Body of pancreas (tissue), 4 donors: ENCODE measurements at places on chromosomes 3 and 15. TPM values are rescaled to one million over a fixed set of nuclear protein-coding genes. Genes with fewer than 3 reads are reported as not detected.

SV2B gene
- total RNA-seq = 0.78 TPM

- no peak for DNase-seq
- H3K27ac ChIP-seq = no peak overlapping the region
- no peaks in the 10 kb centered on the region for H3K27me3 ChIP-seq
- no peaks in the 10 kb centered on the region for H3K4me1 ChIP-seq
These were observed 227.9 kb upstream of the NR2F2 start for GRCh38 chr15:96102631-96103030.

DNA sequence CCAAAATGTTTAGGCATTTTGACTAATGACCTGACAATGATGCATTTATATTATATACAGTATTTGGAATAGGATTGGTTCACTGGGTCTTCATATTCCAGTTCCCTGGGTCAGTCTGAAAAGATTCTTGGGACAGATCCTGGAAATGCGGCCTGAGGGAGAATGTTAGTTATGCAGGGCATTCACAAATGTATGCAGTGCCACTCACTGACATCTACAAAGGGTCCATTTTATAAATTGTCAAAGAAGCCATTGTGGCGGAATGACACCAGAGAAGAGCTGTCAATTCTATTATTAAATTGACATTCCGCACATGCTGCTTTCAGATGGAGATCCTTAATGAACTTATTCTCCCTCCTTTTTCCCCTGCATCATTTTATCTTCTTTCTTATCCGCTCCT, 176.6 kb downstream of the VGLL3 start:
- H3K4me1 ChIP-seq = no peaks in the 10 kb centered on the region
- H3K27ac ChIP-seq = no peak overlapping the region
- no peaks in the 10 kb centered on the region for H3K36me3 ChIP-seq
- H3K4me3 ChIP-seq = no peak overlapping the region
- no peaks in the 10 kb centered on the region for H3K27me3 ChIP-seq

DNA sequence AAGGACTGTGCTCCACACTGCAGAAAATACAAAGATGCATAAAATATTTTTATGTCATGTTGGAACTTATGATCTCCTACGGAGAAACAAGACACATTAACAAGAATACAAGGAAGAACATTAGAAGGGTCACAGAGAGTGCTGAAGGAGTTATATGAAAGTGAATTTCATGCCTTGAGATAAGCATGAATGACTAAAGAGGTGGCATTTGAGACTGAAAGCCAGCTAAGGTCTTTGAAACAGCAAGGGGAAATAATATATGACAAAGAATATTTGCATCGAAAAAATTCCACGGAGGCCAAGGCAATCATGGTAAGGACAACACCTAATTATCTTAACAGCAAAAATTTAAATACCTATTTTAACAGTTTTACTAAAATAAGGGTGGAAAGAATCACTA, 12.5 kb downstream of the GSK3B start:
- no peak overlapping the region for H3K4me3 ChIP-seq
- no peak for DNase-seq
- no peaks in the 10 kb centered on the region for H3K36me3 ChIP-seq
- H3K27me3 ChIP-seq = no peaks in the 10 kb centered on the region

- H3K4me3 ChIP-seq = no peak overlapping the region
- no peak for DNase-seq
These were observed 19.3 kb upstream of the PRR23E start for GRCh38 chr3:127173516-127174166.

DNA sequence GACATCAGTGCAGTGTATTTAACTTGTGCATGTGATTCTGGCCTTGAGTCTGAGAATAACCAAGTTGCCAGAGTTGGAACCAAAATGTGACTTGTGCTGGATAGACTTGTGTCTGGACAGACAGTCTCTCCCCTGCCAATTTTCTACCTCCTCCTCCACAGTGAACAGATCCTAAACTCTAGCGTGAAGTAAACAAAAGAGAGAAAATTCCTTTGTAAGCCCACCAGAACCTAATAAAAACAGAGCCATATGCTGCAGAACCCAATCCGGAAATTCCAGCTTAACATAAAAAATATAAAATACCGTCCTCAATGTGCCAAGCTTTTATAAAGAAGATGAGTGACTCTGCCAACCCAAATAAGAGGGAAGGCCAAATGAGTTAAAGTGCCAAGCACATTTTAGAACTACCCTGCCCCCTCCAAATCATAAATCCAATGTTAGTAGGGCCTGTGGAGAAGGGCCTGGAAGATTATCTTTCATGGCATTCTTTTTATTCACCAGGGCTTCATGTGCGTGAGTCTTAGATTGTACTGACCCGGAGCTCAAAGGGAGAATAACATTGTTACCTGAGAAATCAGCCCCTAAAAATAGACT, 344.6 kb upstream of the PROK2 start:
- no peak for DNase-seq
- no peaks in the 10 kb centered on the region for H3K36me3 ChIP-seq
- no peak overlapping the region for H3K27ac ChIP-seq
- no peak overlapping the region for H3K4me3 ChIP-seq
- no peaks in the 10 kb centered on the region for H3K27me3 ChIP-seq

NAALADL2 gene
- total RNA-seq = 6.2 TPM

ADCY5 gene
- total RNA-seq = 18.8 TPM

GRCh38 chr15:62141643-62142588, 23.2 kb downstream of the C2CD4B start:
- no peaks in the 10 kb centered on the region for H3K27me3 ChIP-seq
- H3K4me3 ChIP-seq = no peak overlapping the region
- peak; percentile 34 for DNase-seq
- no peaks in the 10 kb centered on the region for H3K36me3 ChIP-seq

MYL3 gene
- not detected for total RNA-seq

OR4F15 gene
- not detected for total RNA-seq

- no peaks in the 10 kb centered on the region for H3K36me3 ChIP-seq
- H3K4me3 ChIP-seq = no peak overlapping the region
- H3K27me3 ChIP-seq = no peaks in the 10 kb centered on the region
- H3K27ac ChIP-seq = peak overlapping the region; percentile 90
These were observed 41.8 kb downstream of the SMAD3 start for GRCh38 chr15:67107014-67107812.

DNA sequence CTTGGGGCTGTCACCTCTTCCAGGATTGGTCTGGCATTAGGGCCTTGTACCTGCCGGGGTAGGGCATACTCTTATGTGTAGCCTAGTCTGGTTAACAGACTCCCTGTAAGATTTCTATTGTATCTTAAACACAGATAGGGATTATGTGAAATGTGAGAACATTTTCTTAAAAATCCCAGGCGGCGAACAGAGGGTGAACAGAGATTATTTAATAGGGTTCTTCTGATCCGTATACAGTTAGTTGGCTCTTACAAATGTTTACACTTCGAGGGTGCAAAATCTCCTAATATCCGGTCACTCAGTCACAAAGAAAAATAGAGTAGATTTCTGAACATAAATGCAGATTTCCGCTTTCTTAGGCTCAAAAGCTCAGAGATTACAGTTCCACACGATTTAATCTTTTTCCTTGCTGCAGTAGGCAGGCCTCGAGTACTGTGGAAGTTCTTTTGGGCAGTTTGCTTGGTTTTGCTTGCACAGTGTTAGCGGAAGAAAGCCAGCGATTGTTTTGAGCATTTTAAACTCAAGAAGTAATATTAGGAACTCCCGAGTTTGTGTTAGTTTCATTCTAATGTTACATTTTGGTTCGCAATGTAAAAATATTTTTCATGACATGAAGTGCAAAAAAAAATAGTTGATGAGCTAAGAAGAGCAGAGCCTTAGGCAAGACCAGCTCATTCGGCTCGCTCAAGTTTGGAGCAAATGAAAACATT, 993 bp downstream of the PLCL2 start:
- H3K4me1 ChIP-seq = peaks cover 32% of the 10 kb centered on the region
- H3K27me3 ChIP-seq = no peaks in the 10 kb centered on the region
- DNase-seq = no peak
- no peaks in the 10 kb centered on the region for H3K36me3 ChIP-seq
- H3K27ac ChIP-seq = peak overlapping the region; percentile 87

DNA sequence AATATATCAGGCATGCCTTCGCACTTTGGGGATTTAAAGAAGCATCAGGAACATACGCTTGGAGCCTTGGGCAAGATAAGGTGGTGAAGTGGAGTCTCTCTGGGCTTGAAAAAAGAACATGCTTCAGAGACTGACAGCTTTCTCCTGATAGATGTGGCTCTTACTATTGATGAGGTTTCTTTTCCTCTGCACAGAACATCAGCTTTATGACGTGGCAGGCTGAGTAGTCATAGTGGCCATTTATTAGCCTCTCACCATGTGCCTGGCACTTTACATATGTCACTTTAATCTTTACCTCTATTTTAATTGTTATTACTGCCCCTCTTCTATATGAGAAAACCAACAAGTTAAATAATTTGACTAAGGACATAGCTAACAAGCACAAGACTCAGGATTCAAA, 19.0 kb upstream of the LRRC58 start:
- H3K4me1 ChIP-seq = no peaks in the 10 kb centered on the region
- no peak for DNase-seq
- no peaks in the 10 kb centered on the region for H3K27me3 ChIP-seq
- H3K36me3 ChIP-seq = no peaks in the 10 kb centered on the region
- no peak overlapping the region for H3K27ac ChIP-seq

DNA sequence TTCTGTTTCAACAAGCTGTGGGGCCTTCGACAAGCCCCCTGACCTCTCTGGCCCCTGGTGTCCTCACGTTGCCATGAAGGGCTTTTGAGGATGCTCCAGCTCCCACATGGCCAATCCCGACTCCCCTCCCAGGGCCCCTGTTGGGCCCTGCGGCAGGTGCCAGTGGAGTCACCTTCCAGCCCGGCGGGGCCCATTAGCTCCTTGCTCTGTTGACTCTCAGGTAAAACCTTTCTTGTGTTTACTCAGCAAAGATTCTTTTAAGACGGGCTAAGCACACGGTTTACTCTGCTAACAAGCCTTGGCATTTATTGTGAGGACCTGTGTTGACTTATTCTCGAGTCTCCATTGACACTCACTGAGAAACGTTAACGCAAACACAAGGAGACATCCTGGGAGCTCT, 15.0 kb downstream of the RPLP1 start:
- no peaks in the 10 kb centered on the region for H3K27me3 ChIP-seq
- H3K4me3 ChIP-seq = no peak overlapping the region
- no peak for DNase-seq
- H3K36me3 ChIP-seq = no peaks in the 10 kb centered on the region
- no peak overlapping the region for H3K27ac ChIP-seq
- peaks cover 9% of the 10 kb centered on the region for H3K4me1 ChIP-seq

TRH gene
- not detected for total RNA-seq

- H3K27me3 ChIP-seq = no peaks in the 10 kb centered on the region
- no peaks in the 10 kb centered on the region for H3K4me1 ChIP-seq
- DNase-seq = no peak
- no peak overlapping the region for H3K4me3 ChIP-seq
- H3K27ac ChIP-seq = no peak overlapping the region
- no peaks in the 10 kb centered on the region for H3K36me3 ChIP-seq
These were observed 6.8 kb downstream of the UBL7 start for GRCh38 chr15:74453925-74454763.

DNA sequence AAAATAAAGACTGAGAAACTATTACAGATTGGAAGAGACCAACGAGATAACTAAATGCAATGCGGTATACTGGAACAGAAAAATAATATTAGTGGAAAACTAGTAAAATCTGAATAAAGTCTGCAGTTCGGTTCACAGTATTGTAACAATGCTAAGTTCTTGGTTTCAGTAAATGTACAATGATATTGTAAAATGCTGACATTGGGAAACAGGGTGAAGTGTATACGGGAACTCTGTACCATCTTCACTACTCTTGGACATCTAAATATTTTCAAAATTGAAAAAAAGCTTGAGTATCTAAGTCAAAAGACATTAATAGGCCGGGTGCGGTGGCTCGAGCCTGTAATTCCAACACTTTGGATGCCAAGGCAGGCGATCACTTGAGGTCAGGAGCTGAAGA, 120.9 kb upstream of the KCNMB2 start:
- H3K36me3 ChIP-seq = no peaks in the 10 kb centered on the region
- no peak overlapping the region for H3K4me3 ChIP-seq
- no peaks in the 10 kb centered on the region for H3K27me3 ChIP-seq
- no peak for DNase-seq
- no peak overlapping the region for H3K27ac ChIP-seq

SLC24A5 gene
- total RNA-seq = not detected

DNA sequence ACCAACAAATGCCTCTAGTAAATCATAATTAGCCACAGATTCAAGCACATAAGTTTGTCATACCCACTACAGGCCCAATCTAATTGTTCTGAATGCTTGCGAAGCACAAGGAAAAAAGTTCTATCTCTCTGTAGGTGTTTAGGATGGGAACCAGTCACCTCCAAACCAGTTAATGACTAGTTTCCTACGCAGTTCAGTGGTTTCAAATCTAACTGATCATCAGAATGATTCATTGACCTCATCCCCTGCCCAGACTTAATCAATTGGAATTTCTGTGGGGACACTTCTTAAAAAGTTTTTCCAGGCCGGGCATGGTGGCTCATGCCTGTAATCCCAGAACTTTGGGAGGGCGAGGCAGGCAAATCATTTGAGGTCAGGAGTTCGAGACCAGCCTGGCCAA, 24.3 kb upstream of the MASP1 start:
- H3K4me3 ChIP-seq = no peak overlapping the region
- no peak overlapping the region for H3K27ac ChIP-seq
- no peaks in the 10 kb centered on the region for H3K27me3 ChIP-seq
- peaks cover 7% of the 10 kb centered on the region for H3K4me1 ChIP-seq

KCNAB1 gene
- total RNA-seq = 5.3 TPM

DNA sequence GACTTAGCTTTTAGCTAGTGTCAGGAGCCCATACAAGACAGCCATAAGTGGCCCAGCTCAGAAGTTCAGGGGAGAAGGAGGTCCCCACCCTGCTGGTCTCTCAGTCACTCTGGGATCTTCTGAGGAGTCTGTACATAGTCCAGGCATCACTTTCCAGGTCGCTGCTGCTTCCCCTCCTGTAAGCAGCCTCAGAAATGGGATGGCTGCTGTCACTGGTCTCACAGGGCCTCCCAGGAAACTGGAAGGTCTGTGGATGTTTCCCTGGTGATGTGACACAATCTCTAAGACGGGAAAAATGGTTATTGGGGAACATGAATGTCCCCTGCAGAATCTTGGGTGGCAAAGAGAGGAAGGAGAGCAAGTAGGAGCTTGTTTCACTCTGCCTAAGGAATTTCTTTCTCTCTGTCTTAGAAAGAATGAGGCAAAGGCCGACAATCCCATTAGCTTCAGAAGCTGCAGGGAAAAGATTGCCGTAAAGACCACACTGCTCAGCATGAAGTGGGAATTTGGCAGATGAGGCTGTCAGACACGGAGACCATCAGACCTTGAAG, 43.2 kb upstream of the TNFAIP8L3 start:
- no peak overlapping the region for H3K4me3 ChIP-seq
- H3K27ac ChIP-seq = no peak overlapping the region
- no peaks in the 10 kb centered on the region for H3K36me3 ChIP-seq

GRCh38 chr15:90701880-90702630, 15.1 kb upstream of the BLM start:
- DNase-seq = no peak
- H3K4me3 ChIP-seq = no peak overlapping the region
- H3K27ac ChIP-seq = no peak overlapping the region
- H3K36me3 ChIP-seq = no peaks in the 10 kb centered on the region
- no peaks in the 10 kb centered on the region for H3K27me3 ChIP-seq
- H3K4me1 ChIP-seq = no peaks in the 10 kb centered on the region
